Hindlimb muscle (tissue), 1 donor: ENCODE measurements at places on chromosomes 2 and 18. TPM values are rescaled to one million over a fixed set of nuclear protein-coding genes. Genes with fewer than 3 reads are reported as not detected.

DNA sequence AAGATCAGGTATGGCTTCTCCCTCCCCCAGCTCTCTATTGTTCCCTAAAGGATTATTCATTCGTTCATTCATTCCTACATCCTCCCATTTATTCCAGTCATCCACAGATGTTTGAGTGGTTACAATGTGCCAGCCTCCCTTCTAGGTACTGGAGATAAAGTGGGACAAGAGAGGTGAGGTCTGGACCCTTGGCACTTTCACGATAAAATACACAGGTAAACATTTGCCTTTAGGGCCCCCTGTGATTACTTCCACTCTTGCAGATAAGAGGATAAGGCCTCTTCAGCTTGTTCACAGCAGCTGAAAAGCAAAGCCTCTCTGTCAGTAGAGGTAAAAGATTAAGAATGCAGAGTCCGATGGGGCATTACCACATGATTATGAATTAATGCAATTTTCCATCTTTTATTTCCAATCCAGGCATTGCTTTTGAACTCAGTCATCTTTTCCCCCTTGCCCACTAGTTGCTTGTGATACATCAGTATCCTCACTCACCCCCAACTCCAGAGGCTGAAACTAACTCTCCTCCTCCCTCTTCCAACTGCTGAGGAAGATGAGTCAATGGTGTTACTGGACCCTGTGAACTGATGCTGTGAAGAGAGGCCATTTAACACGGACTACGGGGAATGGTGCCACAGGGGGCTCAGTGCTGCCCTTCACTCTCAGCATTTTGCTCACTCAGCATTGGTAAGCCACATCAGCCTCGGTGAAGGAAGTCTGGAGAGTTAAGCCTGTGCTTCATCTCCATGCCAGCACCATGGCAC lies 1.1 kb upstream of the DPP4 start:
- DNase-seq: no peak

The DNAH6 gene
- polyA plus RNA-seq: 0.04 TPM

- no peak for DNase-seq
Measured at GRCh38 chr2:202201220-202202160, 36.9 kb downstream of the SUMO1 start.

DNA sequence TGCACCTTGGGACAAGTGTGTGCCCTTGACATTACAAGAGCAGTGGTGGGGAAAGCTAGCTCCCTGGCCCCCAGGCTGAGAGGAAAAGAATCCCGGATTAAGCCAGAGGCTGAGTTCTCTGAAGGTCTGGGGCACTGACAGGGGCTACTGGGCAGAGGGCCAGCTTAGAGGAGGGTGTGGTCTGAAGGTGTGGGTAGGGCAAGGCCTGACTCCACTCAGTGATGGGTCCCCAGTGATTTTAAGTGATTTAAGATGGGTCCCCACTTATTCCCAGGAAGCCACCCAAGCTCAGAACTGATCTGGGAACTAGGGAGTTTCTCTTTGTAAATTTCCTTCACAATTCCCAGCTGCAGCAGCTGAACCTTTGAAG lies 8.8 kb downstream of the TMEM37 start:
- DNase-seq: no peak

DNA sequence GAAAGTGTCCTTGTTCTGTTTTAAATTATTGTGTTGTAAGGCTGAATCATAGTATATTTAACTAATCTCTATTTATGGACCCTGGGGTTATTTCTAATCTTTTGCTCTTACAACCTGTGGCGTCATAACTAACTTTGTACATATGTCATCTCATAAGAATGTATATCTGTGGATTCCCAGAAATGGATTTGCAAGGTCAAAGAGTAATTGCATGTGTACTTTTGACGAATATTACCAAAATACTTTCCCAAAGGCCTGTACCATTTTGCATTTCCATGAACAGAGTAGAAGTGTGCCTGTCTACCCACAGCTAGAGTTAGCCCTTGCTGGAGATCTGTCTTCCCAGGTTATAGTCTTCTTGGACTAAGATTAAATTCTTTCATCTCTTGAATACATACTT lies 42.8 kb downstream of the SEMA4F start:
- DNase-seq: no peak

- no peak for DNase-seq
Measured at GRCh38 chr2:85945586-85945985, 56.8 kb upstream of the ST3GAL5 start.

The CFC1 gene
- not detected for polyA plus RNA-seq
